ENCODE measurements at places on chromosomes 3 and 15.

GRCh38 chr3:168383573-168383972, 287.8 kb upstream of the GOLIM4 start:
- DNase-seq: no peak

DNA sequence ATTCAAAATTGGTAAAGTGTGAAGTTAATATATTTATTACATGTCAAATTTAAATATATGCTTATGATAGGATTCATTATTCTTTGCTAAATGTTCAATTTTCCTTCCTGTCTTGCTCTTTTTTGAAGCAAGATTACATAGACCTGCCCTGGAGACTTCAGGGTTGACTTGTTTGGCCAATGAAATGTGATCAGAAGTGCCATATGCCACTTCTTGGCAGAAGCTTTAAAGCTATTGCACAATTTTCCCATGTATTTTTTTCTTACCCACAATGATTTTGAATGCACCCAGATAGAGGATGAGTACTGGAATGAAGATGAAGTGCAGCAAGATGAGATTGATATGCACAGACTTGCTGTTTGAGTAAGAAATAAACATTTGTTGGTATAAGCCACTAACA, 406.3 kb upstream of the BCHE start:
- DNase-seq: no peak

- DNase-seq: no peak
Measured at GRCh38 chr3:97896129-97896528, 74.3 kb downstream of the CRYBG3 start.

DNA sequence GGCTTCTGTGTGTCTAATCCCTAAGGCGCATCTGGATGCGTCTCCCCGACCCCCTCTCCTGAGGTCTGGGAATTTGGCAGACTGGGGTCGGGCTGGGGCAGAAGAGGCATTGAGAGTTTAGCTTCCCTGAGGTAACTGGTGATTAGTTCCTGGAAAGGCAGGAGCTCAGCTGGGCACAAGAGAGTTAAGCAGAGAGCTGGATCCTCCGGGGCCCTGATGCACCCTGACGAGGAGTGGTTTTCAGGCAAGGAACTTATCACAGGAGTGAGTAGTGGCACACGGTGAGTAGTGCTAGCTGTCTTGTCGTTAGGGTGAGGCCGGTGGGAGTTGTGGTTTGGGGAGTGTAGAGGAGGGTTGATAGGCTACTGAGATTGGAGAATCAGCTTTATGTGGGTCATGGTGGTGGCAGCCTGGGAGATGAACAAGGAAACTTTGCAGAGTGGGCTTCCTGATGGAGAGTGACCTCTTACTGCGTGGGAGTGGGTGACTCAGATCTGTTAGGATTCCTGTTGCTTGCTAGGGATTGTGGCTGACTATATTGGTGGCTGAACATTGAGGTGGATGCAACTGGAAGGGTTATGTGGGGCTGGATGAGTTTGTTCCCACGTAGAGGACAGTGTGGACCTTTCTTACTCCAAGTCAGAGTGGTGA, 897 bp downstream of the RAD54L2 start:
- no peak for DNase-seq

- DNase-seq: no peak
Measured at GRCh38 chr3:196691386-196691785, 20.7 kb downstream of the CEP19 start.

GRCh38 chr3:118531816-118532215, 502.8 kb downstream of the IGSF11 start:
- no peak for DNase-seq

- DNase-seq: no peak
Measured at GRCh38 chr3:98814817-98815420, 51.8 kb downstream of the ST3GAL6 start.
